ENCODE measurements at places on chromosomes 2 and 18. TPM values are rescaled to one million over a fixed set of nuclear protein-coding genes. Genes with fewer than 3 reads are reported as not detected.

- no peaks in the 10 kb centered on the region for H3K27me3 ChIP-seq
- H3K27ac ChIP-seq: no peak overlapping the region
- no peak overlapping the region for H3K4me3 ChIP-seq
- DNase-seq: no peak
- no peaks in the 10 kb centered on the region for H3K4me1 ChIP-seq
These were observed 1053.0 kb downstream of the TSN start for GRCh38 chr2:122808286-122808969.

DNA sequence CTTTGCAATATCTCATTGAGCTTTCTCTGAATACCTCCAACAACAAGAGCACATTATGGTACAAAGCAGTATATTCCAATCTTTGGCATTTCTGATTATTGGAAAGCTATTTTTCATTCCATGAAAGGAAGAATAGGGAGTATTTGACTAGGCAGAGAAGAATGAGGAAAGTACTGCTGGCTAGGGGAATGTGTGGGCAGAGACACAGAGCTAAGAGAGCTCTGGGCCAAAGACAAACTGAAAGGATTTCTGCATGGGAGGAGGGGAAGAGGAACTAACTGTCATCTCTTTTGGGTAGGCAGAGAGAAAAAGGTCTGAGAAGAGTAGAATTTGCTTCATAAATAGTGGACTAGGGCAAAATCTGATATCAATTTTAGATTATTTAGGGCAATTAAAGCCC, 150.8 kb downstream of the CCDC85A start:
- H3K4me1 ChIP-seq: no peaks in the 10 kb centered on the region
- no peaks in the 10 kb centered on the region for H3K36me3 ChIP-seq
- no peaks in the 10 kb centered on the region for H3K27me3 ChIP-seq
- DNase-seq: no peak
- no peak overlapping the region for H3K27ac ChIP-seq

GRCh38 chr2:176473177-176473576, 203.9 kb downstream of the MTX2 start:
- no peak for DNase-seq
- H3K27me3 ChIP-seq: no peaks in the 10 kb centered on the region
- no peaks in the 10 kb centered on the region for H3K36me3 ChIP-seq
- no peak overlapping the region for H3K4me3 ChIP-seq
- H3K4me1 ChIP-seq: peaks cover 18% of the 10 kb centered on the region
- H3K27ac ChIP-seq: no peak overlapping the region

CPS1 gene
- total RNA-seq: 1.4 TPM

DNA sequence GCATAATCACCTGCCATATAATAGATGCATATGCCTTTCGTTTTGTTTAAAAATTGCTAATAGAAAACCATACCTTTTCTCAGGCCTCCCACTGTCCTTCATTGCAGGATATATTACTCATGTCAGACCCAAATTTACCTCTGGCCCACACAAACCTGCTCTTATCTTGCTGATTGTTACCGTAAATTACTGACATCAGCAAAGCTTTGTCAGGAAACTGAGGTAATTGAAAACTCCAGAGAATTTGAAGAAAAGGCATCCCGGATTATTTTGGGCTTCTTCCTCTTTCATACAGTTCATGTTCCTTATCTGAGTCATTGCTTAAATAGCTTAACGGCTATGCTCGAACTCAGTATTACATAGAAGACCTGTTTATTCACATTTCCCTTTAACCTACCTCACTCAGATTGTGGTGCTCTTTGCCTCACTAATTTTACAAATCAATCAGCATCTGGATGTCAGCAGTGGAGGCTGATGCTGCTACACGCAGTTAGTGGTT, 145.7 kb downstream of the ZEB2 start:
- H3K4me3 ChIP-seq: no peak overlapping the region
- no peaks in the 10 kb centered on the region for H3K36me3 ChIP-seq
- H3K27me3 ChIP-seq: no peaks in the 10 kb centered on the region

DNA sequence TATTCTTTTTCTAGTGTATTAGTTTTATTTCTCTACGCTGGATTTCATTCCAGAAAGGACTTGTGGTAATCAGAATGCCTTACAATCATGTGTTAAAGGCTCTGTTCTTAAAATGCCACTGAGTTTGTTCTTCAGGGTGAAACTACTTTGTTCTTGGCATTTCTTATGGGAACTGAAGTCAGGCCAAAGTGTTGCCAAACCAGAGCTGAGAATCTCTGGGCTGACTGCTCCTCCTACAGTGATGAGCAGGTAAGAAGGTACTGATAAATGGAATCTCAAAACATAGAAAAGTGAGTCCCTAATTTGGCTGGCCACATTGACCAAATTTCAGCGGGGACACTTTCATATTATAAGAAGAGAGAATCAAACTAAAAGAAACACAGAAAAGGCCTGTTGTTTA, 55.1 kb upstream of the ZNF397 start:
- no peaks in the 10 kb centered on the region for H3K36me3 ChIP-seq
- H3K27ac ChIP-seq: no peak overlapping the region
- no peak for DNase-seq

- no peaks in the 10 kb centered on the region for H3K27me3 ChIP-seq
- DNase-seq: no peak
- no peaks in the 10 kb centered on the region for H3K4me1 ChIP-seq
- no peaks in the 10 kb centered on the region for H3K36me3 ChIP-seq
- no peak overlapping the region for H3K4me3 ChIP-seq
These were observed 57.7 kb upstream of the MAP4K3 start for GRCh38 chr2:39494784-39495251.

GRCh38 chr2:170139276-170139967, 38.5 kb upstream of the MYO3B start:
- H3K27ac ChIP-seq: no peak overlapping the region
- no peaks in the 10 kb centered on the region for H3K27me3 ChIP-seq
- no peaks in the 10 kb centered on the region for H3K36me3 ChIP-seq
- no peak overlapping the region for H3K4me3 ChIP-seq

- DNase-seq: no peak
- no peaks in the 10 kb centered on the region for H3K27me3 ChIP-seq
- H3K27ac ChIP-seq: no peak overlapping the region
- no peaks in the 10 kb centered on the region for H3K36me3 ChIP-seq
These were observed 55.1 kb upstream of the SLC66A3 start for GRCh38 chr2:11100130-11100529.

DNA sequence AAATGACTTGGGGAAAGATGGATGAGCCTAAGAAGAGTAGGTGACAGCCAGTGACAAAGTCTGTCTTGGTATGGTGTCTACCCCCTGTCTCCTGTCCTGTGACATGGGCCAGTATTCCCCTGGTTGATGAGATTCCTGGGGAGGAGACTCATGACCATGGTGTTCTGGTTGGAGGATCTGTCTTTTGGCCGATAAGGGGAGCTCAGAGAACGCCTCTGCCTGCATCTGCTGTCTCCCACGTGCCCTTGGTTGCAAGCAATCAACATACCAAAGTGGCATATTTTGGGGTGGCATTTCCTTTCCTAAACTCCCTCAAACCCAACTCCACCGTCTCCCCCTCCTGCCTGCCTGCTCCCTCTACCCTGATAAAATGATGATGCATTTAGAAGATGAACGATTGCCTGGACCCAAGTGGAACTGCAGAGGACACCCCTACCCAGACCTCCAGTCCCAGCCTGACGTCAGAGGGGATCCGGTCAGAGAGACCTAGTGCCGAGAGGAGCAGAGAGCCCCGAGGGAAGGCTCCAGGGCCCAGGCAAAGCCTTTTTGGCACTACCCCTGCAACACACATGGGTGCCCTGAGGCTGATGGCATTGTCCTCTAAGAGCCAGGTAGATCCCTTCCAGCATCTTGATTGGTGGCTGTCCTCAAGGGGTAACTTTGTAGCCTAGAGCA, 124.2 kb upstream of the MSH6 start:
- H3K36me3 ChIP-seq: no peaks in the 10 kb centered on the region
- no peak overlapping the region for H3K4me3 ChIP-seq
- DNase-seq: no peak
- H3K27me3 ChIP-seq: no peaks in the 10 kb centered on the region
- no peaks in the 10 kb centered on the region for H3K4me1 ChIP-seq

- H3K27me3 ChIP-seq: no peaks in the 10 kb centered on the region
- peaks cover 11% of the 10 kb centered on the region for H3K4me1 ChIP-seq
- H3K27ac ChIP-seq: peak overlapping the region; percentile 64
These were observed 592 bp upstream of the CAD start for GRCh38 chr2:27216416-27217137.

CPO gene
- total RNA-seq: 0.19 TPM

DNA sequence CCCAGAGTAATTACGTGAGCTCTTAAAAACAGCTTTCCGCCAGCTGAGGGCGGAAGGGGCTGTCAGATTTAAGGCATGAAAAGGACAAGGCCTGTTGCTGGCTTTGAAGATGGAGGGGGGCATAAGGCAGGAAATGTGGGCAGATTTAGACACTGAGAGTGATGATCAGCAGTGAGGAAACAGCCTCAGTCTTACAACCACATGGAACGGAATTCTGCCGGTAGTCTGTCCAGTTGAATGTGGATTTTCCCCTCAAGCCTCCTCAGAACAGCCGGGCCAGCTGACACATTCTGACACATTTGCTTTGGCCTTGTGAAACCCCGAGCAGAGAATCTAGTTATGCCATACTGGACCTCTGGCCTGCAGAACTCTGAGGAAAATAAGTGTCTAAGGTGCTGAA, 16.6 kb downstream of the POLE4 start:
- H3K36me3 ChIP-seq: no peaks in the 10 kb centered on the region
- H3K27me3 ChIP-seq: no peaks in the 10 kb centered on the region
- DNase-seq: no peak
- H3K4me3 ChIP-seq: no peak overlapping the region
- H3K27ac ChIP-seq: no peak overlapping the region

LIPG gene
- total RNA-seq: 4.2 TPM

DNA sequence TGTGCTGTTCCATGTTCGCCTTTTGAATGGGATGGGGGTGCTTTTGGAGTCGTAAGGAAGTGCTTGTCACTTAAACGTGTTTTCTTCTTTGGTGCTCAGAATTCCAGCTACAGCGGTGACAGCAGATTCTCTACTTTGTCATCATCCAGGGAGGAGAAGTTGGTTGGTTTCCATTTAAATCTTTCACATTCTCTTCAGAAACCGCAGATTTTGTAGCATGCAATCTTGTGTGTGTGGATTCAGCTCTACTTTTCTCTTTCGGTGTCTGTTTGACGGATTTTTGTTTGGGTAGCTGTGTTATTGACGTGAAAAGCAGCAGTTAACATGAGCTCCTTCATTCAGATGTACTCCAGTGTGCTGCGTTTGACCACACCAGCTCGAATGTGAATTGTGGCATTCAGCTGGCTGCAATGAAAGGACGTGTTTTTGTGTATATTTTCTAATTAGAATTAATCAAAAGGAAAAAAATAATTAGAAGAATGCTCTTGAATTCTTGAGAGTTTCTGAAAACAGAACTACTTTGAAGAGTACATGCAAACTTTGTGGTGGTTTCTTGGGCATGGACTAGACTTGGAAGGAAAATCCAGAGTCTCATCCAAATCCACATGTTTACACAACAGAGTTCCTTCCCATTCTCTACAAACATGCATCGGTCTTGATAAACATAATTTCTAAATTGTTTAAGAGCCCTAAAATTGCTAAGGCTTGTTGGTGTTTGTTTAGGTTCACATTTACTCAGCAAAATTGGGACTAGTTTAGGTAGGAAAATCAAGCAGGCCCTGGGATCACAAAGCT, 68.7 kb upstream of the RBM44 start:
- DNase-seq: no peak
- peaks cover 7% of the 10 kb centered on the region for H3K36me3 ChIP-seq
- H3K4me1 ChIP-seq: peaks cover 8% of the 10 kb centered on the region
- no peak overlapping the region for H3K4me3 ChIP-seq

- DNase-seq: no peak
- no peak overlapping the region for H3K27ac ChIP-seq
- H3K36me3 ChIP-seq: no peaks in the 10 kb centered on the region
- no peaks in the 10 kb centered on the region for H3K4me1 ChIP-seq
These were observed 38.1 kb upstream of the HNRNPA3 start for GRCh38 chr2:177174486-177174885.

NEU2 gene
- total RNA-seq: not detected

GRCh38 chr2:124354466-124354865, 329.4 kb downstream of the CNTNAP5 start:
- H3K36me3 ChIP-seq: no peaks in the 10 kb centered on the region
- H3K27me3 ChIP-seq: no peaks in the 10 kb centered on the region
- H3K4me1 ChIP-seq: no peaks in the 10 kb centered on the region
- no peak overlapping the region for H3K27ac ChIP-seq

GRCh38 chr2:42888321-42889245, 96.2 kb upstream of the HAAO start:
- no peaks in the 10 kb centered on the region for H3K27me3 ChIP-seq
- no peak overlapping the region for H3K27ac ChIP-seq
- no peaks in the 10 kb centered on the region for H3K4me1 ChIP-seq
- H3K36me3 ChIP-seq: no peaks in the 10 kb centered on the region
- no peak for DNase-seq

MRO gene
- total RNA-seq: 1.4 TPM

ARHGAP15 gene
- total RNA-seq: 182 TPM

LRRC30 gene
- total RNA-seq: 0.14 TPM

DNA sequence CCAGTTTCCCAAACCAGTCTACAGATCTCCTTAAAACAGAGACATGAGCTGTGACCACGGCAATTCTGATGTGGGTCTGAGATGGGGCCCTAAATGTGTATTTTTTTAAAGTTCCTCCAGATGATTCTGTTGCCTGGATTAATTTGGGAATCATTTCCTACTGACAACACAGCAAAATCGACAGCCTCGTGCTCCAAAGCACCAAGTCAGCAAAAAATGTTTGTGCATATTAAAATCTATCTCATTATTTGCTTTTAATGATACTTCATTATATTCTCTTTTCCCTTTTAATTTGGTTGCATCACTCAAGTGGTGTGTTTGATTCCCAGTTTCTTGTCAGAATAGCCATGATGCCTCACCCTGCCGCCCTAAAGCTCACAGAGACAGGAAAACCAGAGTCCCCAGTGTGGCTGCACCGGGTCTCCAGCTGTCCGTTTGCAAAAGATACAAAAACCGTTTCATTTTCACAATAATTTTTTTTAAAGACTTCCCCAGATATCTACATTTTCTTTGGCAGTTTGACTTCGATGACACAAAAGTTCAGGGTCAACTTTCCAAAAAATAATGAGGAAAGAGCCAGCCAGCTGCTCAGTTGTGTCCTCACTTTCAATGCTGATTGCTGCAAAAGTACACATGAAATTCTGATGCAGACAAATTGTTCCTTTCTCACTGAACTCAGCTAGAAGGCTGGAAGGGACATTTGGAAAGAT, 443.2 kb upstream of the ID2 start:
- DNase-seq: no peak
- H3K4me3 ChIP-seq: no peak overlapping the region
- H3K36me3 ChIP-seq: no peaks in the 10 kb centered on the region
- no peak overlapping the region for H3K27ac ChIP-seq

RAMP1 gene
- 6.3 TPM for total RNA-seq

POU3F3 gene
- 0.14 TPM for total RNA-seq
